ENCODE measurements at places on chromosomes 12 and 14.

DNA sequence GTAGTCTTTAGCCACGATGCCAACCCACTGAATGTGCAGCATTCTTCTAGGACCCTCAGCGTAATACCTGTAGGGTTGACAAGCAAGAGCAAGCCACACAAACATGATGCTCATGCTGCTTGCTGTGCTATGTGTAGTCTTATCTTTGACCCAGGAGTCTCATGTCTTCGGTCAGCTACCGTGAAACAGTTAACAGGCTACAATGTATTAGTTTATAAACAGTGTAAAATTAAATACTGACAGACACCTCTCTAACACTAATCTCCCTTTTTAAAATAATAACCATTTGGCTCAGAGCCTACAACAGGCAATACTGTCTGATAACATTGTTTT is 1.9 kb downstream of the EAPP start:
- DNase-seq: no peak

GRCh38 chr12:98882526-98882925 is 237.4 kb downstream of the APAF1 start:
- DNase-seq: no peak

GRCh38 chr14:55802986-55803872 is 223.2 kb downstream of the KTN1 start:
- DNase-seq: no peak

- no peak for DNase-seq
Measured at GRCh38 chr14:98878282-98878681, 393.7 kb downstream of the BCL11B start.

DNA sequence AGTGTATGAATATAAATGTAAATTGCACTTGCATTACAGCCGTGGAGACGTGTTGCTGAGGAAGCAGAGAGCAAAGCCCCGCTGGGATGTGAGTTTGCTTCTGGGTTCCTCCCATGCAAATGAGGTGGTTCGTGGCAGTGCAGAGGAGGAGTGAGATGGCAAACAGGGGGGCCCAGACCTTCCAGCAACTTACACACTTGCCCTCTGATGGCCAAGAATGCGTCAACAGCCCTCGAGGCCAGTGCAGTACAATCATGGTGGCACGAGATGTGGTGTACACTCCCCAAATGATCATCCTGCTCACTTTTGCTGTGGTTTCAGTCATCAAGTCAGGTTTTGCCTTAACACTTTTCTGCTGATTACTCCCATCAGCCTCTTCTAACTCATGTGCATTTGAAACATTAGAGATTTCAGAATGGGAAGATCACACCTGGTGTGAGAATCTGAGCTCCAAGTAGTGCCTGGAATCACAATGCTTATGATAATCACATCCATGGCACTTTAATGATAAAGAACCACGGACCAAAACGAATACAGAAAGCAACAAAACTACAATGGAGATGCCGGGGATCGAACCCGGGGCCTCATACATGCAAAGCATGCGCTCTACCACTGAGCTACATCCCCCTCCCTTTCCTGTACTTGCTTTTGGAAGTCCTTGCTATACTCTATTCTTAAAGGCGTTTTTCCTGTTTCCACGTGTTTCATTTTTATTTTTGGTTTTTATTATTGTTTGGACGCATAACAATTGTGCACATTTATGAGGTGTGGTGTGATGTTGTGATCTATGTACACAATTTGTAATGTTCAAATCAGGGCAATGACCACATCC is 7.0 kb upstream of the UBC start:
- DNase-seq: no peak

DNA sequence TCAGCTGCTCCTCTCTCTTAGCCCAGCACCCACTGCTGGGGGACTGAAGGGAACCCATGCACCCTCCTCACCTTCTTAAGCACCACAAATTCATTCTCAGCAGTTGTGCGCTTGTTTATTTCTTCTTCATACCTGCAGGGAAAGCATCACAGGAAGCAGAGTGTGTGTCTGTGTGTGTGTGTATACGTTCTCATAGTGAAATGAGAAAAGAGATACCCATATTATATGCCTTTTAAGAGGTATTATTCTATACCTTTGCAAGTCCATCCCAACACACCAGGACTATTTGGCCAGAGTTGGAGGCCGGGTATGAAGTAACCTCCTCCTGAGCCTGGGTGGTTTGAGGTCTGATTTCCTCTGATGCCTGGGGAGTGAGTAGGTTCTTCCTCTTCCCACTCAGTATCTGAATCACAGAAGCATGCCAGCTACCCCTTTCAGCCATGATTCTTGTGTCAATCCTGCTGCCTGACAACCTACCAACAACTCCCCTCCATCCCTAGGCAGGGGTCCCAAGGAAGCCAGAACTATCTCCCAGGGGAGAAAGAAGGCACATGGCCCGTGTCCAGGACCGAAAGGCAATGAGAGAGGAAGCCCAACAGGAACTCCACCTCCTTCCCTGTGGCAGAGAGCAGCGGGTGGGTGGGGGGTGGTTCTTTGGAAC is 3.0 kb downstream of the KRT73 start:
- no peak for DNase-seq

- DNase-seq: no peak
Measured at GRCh38 chr12:93847517-93848474, 170.6 kb downstream of the CRADD start.

DNA sequence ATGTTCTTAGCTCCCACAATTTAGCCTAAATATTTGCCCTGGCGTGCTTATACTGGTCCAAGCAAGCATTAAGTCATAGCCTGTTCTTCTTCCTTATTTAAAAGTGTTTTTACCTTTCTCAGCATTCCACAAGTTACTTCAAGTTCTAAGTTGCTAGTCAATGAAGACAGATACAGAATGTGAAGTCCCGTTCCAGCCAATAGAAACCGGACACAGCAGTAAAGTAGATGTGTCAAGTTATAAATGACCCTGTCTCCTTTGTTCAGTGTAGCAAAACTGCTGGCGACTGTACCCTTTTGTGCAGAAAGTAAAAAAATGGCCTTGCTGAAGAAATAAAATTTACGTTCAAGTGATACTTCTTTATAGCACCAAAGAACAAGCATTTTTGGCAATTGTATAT is 3.9 kb downstream of the SNAPC1 start:
- no peak for DNase-seq

GRCh38 chr12:131907379-131908091 is 13.1 kb downstream of the ULK1 start:
- DNase-seq: no peak

- DNase-seq: no peak
Measured at GRCh38 chr12:28367993-28368392, 177.7 kb downstream of the CCDC91 start.

GRCh38 chr12:123397400-123397799 is 13.5 kb downstream of the KMT5A start:
- no peak for DNase-seq

DNA sequence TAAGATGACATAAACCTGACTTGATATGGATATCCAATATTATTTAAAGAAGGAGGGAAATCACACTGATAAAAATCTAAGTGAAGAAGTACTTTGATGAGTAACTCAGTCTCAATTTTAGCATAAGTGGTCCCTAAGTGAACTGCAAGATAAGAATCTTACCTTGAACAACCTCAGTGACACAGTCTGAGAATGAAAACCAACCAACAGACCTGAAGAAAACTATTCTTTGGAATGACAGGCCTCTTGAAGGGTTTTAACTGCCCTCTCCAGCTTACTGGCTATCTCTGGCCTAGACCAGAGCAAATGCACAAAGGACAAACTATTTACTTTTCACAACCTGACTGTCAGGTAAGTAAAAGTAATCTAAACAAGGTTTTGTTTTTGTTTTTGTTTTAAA is 44.7 kb downstream of the CPM start:
- DNase-seq: no peak

DNA sequence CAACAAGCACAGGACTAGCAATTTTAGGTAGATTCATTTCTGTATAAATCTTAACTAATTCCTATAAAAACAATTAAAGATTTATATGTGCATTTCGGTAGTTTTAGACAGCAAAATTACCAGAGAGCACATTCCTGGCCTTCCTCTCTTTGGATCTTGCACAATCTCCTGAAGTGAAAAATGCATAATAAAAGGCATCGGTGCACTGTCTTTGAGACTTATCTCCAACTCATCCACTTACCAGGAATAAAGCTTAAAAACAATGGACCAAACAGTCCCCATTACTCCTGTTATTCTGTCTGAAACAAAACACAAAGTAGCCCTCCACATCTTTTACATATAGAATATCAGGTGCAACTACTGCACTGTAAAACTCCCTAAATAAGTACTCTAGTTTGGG is 69.3 kb downstream of the HECTD1 start:
- DNase-seq: no peak

GRCh38 chr12:64650762-64651161 is 40.5 kb downstream of the RASSF3 start:
- peak; percentile 35 for DNase-seq

GRCh38 chr12:28543021-28543890 is 353.0 kb downstream of the CCDC91 start:
- DNase-seq: no peak

DNA sequence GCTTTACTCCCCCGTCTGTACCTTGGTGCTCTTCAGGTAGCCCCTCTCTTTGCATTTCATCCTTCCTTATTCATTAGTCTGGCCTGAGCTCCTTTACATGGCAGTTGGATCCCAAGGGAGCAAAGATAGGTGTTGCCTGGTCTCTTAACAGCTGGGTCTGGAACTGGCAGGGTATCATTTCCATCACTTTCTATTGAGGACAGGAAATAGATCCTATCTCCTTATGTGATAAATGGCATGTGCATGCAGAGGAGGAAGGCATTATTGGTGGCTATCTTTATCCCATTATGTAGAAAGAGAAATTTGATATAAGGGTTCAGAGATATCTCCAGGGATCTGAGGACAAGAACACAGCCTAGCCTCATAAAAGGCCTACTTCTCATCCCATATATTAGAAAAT is 54.6 kb upstream of the OAS1 start:
- no peak for DNase-seq

GRCh38 chr14:105168979-105169507 is 467 bp upstream of the JAG2 start:
- no peak for DNase-seq

DNA sequence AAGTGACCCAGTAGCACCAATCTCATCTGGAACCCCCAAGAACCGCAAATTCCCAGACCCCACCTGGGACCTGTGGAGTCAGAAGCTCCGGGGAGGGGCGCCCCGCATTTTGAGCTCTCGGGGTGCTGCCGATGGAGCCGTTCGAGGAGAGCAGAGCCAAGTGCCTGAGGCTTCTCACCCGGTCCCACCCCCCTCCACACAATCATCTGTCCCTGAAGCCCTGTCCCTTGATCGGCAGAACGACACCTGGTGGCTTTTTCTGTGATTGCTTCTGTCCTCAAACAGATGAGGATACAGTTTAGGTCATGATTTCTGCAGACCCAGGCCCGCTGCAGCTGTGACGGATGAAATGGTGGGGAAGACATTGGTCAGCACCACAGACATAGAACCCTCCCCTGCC is 74.7 kb downstream of the NOC4L start:
- DNase-seq: no peak

GRCh38 chr12:110286623-110287022 is 5.6 kb downstream of the ATP2A2 start:
- no peak for DNase-seq

DNA sequence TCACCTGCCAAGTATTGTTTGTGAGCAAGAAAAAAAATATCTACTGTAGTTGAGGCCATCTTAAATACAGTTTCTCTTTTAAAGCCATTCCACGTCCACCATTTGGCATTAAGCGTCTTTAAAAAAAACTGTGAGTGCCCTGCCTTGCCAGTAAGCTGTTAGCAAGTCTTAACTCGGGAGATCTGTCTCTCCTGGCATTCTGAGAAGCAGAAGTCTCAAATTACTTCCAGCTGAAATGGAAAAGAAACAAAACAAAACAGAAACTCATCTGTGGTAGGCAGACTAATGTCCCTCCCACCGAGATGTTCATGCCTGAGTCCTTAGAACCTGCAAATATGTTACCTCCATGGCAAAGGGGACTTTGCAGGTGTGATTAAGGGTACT is 126.2 kb downstream of the CRADD start:
- DNase-seq: no peak

DNA sequence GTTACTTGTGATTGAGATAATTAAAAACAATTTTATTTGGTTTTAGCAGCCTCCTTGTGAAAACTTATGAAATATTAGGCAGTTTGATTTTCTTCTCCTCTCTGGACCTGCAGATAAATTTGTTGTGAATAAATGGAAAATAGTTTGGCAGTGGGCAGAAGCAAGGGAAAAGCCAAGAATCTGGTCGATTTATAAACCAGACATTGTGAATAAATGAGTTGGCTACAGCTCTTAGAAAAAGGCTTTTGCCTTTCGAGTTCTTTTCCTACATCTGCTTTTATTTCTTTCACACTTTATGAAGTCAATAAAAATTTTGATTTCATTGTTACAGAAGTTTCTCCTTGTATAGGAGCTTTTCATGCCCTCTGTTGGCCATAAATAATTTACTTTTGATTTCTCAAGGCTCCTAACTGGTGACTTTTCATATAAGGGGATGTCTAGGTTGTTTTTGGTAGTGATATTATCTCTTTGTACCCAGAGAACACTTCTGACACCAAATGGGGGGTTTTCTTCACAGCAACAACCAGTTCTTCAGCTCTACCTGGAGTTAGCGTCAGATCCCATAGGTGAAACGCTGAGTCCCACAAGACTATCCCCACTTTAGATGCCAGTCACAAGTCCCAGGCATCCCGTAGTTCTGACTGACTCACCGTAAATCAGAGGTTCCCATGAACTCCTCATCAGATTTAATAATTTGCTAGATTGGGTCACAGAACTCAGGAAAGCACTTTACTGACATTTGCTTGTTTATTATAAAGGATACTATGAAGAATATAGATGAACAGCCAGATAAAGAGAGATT is 136.5 kb upstream of the DNM1L start:
- DNase-seq: no peak

DNA sequence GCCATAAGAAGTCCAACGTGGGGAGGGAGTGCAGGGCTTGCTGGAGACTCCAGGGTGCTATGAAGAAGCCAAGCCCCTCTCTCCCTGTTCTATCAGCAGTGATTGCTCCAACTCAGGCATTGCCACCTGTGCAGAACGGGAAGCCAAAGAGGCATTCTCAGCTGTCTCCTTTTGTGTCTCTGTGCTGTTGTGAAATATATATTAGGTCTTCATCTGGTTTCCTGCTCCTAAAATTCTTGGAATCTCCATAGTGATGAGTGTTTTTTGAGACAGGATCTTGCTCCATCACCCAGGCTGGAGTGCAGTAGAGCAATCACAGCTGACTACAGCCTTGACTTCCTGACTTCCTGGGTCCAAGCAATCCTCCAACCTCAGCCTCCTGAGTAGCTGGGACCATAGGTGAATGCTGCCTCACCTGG is 51.2 kb upstream of the AEBP2 start:
- DNase-seq: peak; percentile 10

DNA sequence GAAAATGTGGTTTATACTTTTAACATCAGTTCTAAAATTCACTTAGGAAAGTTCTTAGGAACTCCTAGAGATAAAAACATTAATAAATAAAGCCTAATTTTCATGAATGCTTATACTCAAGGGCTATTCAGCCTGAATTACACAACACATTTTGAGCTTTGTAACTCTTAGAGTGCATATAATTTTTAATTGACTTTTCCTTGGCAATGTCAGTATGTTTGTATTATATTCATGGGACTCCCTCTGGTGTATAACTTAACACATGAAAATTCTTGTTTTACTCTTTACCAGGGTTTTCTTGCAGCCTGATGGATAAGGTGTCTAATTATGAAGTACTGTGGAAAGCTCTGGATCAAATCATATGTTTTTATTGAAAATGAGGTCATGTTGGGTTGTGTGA is 150.6 kb upstream of the HMGA2 start:
- no peak for DNase-seq

Measured in AG09309 (cell line).